Esophagus squamous epithelium (tissue), 5 donors: ENCODE measurements at places on chromosomes 11 and 22.

DNA sequence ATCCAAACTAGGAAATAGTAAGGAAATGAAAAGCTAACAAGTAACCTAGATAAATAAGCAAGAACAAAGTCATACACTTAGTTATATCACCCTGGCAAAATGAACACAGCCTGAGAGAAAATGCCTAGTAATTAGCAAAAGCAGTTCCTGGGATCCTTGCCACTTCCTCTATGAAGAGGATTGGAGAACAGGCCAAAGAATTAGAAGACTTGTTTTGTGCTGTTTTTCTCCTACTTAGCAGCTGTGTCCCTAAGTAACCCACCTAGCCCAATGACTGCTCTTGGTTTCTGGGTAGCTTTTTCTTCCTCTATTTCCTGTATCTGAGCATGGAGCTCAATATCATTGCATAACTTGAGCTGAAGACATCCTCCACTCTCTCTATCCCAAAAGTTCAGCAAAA is 713.9 kb downstream of the ETS1 start:
- no peak for DNase-seq

DNA sequence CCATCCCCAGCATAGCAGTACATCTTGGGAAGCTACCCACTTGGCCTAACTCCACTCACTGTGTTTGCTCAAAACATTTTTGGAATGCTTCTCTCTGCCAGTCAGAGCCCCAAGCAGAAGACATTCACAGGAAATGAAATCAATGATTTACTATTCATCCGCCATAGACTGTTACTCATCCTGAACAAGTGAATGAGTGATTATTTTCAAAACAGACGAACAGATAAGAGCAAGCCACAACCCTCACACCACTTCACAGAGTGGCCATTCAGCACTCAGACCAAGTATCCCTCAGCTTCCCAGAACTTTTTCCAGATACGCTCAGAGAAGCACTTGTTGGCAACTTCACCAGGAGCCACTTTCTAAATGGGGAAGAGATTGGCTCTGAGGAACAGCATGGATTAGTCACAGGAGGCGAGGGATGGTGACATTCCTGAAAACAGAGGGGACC is 13.0 kb upstream of the UBASH3B start:
- no peak for DNase-seq

DNA sequence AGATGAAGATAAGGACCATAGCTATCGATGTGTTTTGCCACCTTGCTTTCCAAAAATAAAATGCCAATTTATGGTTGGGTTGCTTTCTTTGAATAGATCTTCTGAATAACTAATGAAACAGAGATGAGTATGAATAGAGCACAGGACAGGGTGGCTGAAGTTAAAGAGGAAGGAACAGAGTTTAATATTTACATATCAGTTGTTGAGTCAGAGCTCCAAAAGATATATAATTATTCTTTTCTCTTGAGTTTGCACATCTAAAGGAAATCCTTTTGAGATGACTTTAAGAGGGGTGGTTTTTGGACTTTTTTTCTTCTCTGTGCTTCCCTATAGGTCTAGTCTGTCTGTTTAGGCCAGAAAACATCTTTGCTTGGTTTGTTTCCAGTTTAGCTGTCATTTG is 115.2 kb downstream of the DDX10 start:
- no peak for DNase-seq

GRCh38 chr11:103433386-103434072 is 324.3 kb downstream of the DYNC2H1 start:
- no peak for DNase-seq

GRCh38 chr11:72617080-72617762 is 57.0 kb downstream of the PDE2A start:
- DNase-seq: no peak
